8988T (cell line): ENCODE measurements at places on chromosomes 5 and 9.

- DNase-seq = peak; percentile 9
Measured at GRCh38 chr9:138111607-138112006, 234.0 kb downstream of the CACNA1B start.

GRCh38 chr9:7721291-7721690, 78.3 kb downstream of the DMAC1 start:
- DNase-seq = no peak

GRCh38 chr5:5116956-5117355, 23.2 kb upstream of the ADAMTS16 start:
- DNase-seq = no peak

DNA sequence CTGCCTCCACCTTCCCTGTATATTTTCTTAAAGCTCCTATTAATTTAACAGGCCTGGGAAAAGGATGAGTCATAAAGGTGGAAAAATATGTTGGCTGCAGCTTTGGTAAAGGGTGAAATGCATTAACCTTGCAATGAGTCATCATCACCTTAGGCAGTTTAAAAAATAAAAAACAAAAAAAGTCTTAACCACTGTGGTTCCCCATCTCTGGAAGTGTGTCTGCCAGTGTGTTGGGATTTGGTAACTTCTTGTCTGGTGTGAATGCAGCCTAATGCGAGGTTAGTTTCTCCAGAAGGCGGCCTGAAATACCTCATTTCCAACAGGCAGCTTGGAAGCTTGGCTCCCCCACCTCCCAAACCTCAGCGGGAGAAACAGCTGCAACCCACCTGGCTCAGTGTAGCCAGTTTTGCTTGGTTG, 265.3 kb upstream of the GAS1 start:
- DNase-seq = no peak

- DNase-seq = no peak
Measured at GRCh38 chr9:136270173-136270705, 24.6 kb upstream of the QSOX2 start.

DNA sequence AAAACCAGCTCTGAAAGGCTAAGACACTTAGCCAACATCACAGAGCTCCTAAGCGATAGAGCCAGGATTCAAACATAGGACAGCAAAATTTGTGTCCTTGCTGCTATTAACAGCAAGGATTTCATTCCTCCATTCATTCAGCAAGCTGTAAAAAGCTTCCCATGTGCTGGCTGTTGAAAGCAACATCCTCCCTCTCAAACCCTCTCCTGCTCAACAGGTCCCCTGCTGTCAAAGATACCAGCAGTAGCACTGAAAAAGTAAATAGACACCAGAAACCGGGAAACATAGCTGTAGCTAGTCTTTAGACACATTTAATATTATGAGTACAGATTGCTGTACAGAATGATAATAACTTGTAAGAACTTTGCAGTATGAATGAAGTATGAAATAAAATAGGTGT, 52.6 kb upstream of the ADAMTSL1 start:
- no peak for DNase-seq

DNA sequence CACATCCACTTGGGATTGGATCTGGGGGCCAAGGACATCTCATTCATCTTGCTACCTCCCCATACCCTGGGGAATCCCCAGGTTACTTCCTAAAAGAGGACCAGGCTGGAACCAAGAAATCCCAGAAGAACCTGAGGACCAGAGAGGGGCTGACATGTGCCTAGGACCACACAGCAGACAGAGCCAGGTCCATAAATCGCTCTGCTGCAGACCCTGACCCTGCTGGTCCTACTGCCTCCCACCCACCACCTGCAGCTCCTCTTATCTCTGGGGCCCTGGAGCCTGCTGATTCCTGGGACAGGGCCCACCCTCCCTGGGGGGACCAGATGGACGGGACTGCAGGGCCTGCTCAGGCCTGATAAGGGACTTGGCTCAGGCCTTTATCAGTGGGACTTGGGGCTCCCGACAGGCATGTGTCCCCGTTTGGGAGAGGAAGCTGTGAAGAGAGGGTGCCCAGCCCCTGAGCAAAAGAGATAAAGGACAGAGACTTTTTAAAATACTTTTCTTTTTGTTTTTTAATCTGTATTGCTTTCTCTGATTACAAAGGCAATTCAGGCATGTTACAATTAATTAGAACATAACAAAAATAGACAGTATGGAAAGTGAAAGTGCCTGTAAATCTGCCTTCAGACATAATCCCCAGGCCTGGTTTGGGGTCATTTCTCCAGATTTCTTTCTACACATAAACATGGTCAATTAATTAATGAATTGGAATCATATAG, 101.3 kb upstream of the LARP1 start:
- no peak for DNase-seq

GRCh38 chr9:116539549-116539948, 147.6 kb upstream of the TRIM32 start:
- no peak for DNase-seq

- no peak for DNase-seq
Measured at GRCh38 chr9:123637606-123637944, 281.6 kb downstream of the CRB2 start.

DNA sequence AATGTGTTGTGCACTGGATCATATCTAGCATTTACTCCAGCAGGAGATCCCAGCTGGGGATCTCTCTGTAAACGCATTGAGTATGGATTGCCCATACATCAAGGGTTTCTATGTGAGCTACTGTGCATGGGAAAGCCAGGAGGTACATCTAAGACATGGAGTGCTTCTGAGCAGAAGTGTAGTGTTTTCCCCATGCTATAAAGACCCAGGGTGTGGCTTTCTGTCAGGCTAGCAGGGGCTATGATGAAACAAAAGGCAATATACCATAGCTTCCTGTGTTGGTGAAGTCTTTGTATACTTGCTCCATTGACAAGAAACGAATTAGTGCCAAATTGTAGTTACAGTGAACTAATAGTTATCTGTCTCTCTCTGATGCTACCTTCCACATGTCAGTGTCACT, 329.3 kb upstream of the TLE4 start:
- DNase-seq = no peak

DNA sequence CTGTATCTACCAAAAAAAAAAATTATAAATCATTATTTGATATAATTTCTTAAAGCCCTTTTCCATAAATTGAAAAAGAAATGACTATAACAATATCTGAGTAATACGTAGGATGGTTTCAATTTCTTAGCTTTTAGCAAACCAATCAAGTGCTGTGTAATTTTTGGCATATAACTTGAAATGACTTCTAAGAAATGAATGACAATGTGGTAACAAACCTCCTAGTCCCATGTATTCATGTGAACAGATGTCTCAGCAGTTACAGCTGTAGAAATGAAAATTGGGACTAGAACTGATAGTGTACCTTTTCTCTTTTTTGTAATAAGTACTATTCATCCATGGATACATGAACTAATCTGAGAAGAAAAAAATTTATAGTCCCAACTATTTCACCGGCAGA, 307.0 kb downstream of the BNC2 start:
- DNase-seq = no peak

DNA sequence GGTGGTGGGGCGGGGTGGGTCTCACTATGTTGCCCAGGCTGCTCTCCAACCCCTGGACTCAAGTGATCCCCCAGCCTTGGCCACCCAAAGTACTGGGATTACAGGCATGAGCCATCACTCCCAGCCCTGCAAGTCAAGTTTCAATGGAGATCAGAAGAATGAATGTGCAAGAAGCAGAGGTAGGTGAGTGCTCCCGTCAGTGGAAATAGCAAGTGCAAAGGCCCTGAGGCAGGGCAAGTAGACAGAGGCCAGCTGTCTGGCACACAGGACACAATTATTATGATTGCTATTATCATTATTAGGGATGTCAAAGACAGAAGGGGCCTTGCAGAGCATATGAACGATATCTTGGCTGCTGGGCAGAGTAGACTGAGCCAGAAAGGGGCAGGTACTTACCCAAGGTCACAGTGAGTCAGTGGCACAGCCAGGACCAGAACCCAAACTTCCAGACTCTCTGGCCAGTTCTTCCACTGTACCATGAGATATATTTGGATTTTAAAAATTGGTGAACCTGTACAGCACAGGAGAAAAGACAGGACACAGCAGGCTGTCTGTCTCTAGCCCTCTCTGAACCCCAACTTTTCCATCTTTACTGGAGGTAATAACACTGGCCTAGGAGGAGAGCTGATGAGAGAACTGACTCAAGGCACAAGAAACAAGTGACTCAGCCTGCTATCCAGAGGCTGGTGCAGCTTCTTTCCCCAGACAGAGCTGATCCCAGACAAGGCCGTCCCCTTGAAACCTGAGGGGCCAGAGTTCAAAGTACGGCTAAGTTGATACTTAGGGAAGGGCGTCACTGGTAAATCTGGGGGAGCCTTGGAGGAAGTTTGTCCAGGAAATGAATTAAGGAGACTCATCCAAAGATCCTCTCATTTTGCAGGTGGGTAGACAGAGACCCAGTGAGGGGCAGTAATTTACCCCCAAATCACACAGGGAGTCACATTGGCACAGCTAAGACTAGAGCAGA, 1.4 kb downstream of the HDHD3 start:
- DNase-seq = no peak

GRCh38 chr9:100819980-100820379, 208.5 kb upstream of the PLPPR1 start:
- no peak for DNase-seq

DNA sequence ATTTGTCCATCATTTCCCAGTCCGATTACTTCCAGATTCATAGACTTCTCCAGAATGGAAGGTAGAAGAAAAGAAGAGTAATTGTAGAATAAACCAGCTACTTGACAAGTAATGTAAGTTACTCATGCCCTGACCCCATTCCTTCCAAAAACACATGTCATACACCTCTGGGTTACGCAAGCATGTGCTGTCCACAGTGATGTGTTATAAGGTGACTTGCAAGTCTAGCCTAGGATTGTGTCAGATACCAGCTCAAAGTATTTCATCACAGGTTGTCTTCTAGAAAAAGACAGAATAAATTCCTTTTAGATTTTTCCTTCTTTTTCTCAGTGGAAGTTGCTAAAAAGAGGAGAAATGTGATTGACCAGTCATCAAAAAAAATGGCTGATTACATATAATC, 8.0 kb upstream of the TLR4 start:
- DNase-seq = no peak

DNA sequence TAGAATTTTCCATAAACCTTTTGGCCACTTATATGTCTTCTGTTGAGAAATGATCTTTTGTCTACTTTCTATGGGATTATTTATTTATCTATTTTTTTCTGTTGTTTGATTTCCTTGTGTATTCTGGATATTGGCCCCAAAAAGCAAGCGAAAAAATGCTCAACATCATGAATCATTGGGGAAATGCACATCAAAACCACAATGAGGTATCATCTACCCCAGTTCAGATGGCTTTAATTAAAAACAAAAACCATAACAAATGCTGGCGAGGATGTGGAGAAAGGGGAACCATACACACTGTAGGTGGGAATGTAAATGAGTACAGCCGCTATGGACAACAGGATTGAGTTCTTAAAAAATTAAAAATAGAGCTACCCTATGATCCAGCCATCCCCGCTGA, 125.0 kb upstream of the LPCAT1 start:
- DNase-seq = no peak

DNA sequence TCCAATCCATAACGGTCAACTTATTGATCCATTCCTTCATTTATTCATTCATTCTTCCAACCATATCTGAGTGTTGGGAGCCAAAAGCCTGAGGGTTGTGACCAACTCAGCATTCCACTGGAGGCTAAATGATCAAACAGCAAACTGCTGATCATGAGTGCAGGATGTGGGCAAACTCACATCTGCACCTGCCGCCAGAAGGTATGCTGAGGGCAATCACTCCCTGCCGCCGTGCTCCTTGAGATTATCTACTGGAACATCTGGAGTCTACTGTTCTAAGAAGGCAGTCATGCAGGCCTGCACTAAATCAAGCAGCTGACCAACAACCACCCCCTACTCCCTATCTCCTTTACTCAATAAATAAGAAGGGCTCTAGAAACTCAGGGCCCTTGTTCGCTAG, 184.0 kb downstream of the TTLL11 start:
- DNase-seq = no peak

- DNase-seq = no peak
Measured at GRCh38 chr9:125679597-125680189, 27.3 kb downstream of the MAPKAP1 start.

GRCh38 chr9:26326563-26326962, 566.0 kb downstream of the CAAP1 start:
- DNase-seq = no peak

DNA sequence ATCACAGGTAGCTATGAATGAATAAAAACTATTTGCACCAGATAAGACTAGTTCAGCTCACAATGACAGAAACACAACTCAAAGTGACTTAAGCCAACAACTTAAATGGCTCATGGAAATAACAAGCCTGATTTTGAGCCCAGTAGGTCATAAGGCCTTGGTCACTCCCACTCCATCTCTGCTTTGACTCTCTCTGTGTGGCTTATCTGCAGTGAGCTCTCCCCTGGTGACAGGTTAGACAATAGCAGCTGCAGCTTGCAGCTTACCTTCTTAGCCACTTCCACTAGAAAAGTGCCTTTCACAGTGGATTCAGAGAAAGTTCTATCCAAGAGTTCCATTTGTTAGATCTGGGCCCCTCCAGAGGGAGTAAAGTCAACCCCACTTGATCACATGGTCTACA, 315.7 kb downstream of the RAB3C start:
- DNase-seq = no peak

DNA sequence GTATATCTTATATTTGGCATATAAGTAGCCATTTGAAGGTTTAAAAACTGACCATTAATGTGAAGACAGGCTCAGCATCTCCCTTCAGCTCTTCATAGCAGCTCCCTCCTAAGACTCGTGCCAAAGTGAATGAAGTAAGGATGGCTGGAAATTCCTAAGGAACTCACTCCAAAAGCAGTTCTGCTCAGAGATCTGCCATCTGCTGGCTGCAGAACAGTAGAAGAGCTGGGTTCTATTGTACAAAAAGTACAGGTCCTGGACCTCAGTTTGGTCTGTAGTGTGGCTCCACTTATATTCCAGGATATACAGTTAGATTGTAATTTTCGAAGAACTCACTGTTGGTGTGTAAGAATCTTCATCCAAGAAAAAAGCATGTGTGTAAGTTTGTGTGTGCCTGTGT, 104.9 kb upstream of the RUSC2 start:
- DNase-seq = no peak

GRCh38 chr5:41772785-41773442, 97.3 kb downstream of the OXCT1 start:
- no peak for DNase-seq

DNA sequence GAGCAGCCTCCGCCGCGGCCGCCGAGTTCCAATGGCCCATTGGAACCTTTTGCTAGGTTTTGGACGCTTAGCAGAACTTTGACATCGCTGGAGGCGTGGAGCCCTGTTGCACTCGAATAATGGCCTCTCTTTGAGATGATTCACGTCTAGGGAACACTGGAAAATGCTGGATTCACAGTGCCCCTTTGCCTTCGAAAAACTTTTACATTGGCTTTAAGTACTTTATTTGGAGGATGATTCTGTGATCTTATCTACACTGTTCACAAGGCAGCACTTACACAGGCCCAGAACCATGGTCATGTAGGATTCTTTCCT, 536 bp upstream of the PPIC start:
- DNase-seq = no peak
